Activated CD8-positive, alpha-beta T cell treated with anti-CD3 and anti-CD28 coated beads for 36 hours (primary cell): ENCODE measurements at places on chromosomes 16 and 17. TPM values are rescaled to one million over a fixed set of nuclear protein-coding genes. Genes with fewer than 3 reads are reported as not detected.
A peak's percentile ranks its signal among the peaks of the same experiment; 100 is the strongest.

Gene IL21R
- 97.2 TPM for total RNA-seq

Gene CSH2
- not detected for total RNA-seq

Gene AOC2
- total RNA-seq: 3.3 TPM

Gene PLA2G10
- total RNA-seq: not detected

Gene THOC6
- 55.4 TPM for total RNA-seq

DNA sequence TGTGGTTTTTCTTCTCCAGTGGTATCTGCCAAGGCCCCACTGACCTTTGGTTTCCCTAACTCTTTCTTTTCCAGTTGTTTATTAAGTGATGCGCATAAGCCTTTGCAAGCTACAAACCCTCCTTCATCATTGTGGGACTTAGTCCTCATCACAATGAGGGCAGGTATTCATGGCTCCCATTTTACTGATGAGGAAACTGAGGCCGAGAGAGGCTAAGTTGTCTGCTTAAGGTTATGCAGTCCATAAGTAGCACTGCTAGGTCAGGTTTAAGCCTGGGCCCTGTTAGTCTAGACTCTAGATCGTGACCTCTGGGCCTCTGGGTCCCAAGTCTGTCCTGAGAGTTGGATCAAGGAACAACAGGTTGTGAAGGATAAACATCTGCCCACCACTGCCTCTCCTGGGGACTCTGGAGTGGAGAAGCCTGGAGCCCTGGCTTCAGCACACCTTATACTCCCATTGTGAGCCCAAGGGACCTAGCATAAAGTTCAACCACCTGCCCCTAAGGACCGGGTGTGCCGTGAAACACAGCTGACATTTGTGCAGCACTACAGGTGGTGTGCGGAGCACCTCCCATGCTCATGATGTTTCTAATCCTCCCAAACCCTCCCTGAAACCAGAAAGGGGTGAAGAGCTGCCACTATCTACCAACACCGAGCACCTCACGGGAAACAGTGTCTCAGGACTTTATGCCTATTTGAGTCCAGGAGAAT lies 5.2 kb upstream of the KCNH6 start:
- DNase-seq: no peak

- peak; percentile 60 for DNase-seq
Measured at GRCh38 chr17:3843935-3844516, 2.0 kb downstream of the NCBP3 start.

DNA sequence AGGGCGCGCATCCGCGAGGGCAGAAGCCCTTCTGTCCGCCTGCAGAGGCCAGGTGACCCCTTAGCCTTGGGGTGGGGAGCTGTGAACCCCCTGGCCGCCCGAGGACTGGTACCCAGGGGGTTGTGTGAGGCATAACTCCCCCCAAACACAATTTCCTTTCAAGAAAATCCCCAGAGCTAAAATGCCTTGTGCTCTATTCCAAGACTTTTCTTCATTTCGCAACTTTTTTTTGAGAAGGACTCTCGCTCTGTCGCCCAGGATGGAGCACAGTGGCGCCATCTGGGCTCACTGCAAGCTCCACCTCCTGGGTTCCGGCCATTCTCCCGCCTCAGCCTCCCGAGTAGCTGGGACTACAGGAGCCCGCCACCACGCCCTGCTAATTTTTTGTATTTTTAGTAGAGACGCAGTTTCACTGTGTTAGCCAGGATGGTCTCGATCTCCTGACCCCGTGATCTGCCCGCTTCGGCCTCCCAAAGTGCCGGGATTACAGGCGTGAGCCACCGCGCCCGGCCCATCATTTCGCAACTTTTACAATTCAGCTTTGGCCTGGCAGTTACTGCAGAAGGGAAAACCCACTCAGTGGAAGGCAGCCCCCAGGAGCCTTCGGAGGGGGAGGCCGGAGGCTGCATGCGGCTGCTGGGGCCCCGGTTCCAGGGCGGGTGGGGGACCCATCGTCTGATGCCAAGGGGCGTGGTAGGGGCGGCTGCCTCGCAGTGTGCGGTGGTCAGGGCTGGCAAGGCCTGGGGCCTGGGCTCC lies 963 bp upstream of the APRT start:
- DNase-seq: peak; percentile 58

GRCh38 chr17:1939981-1940809 lies 84.9 kb downstream of the RTN4RL1 start:
- no peak for DNase-seq
